ENCODE measurements at places on chromosomes 6 and 20. TPM values are rescaled to one million over a fixed set of nuclear protein-coding genes. Genes with fewer than 3 reads are reported as not detected.

Gene KCNS1
- total RNA-seq, result not detected

Gene AGPAT4
- 2.1 TPM for total RNA-seq

Gene PRR18
- not detected for total RNA-seq

Gene LGSN
- total RNA-seq, result not detected

Gene APCDD1L
- not detected for total RNA-seq

Gene KPNA5
- total RNA-seq, result 6.0 TPM

Gene DEFB124
- not detected for total RNA-seq

Gene CPNE1
- 139 TPM for total RNA-seq

Gene KCNQ5
- 5.9 TPM for total RNA-seq

Gene TXLNB
- total RNA-seq, result not detected

Gene ERMARD
- 14.6 TPM for total RNA-seq

Gene ABT1
- total RNA-seq, result 19.0 TPM

Gene PSORS1C2
- not detected for total RNA-seq

Gene RIN2
- 10.9 TPM for total RNA-seq

Gene PLG
- total RNA-seq, result not detected

Gene TBC1D7
- 10.9 TPM for total RNA-seq

Gene CST2
- not detected for total RNA-seq

Gene TSHZ2
- total RNA-seq, result 1.5 TPM
